Activated naive CD8-positive, alpha-beta T cell treated with anti-CD3 and anti-CD28 coated beads, Interleukin-2, amount 10 ng/mL, durations not matched to agents 7 days and 5 days (primary cell): ENCODE measurements at places on chromosomes 12 and 14.

GRCh38 chr12:130989391-130989790 is 35.7 kb downstream of the ADGRD1 start:
- DNase-seq: no peak

DNA sequence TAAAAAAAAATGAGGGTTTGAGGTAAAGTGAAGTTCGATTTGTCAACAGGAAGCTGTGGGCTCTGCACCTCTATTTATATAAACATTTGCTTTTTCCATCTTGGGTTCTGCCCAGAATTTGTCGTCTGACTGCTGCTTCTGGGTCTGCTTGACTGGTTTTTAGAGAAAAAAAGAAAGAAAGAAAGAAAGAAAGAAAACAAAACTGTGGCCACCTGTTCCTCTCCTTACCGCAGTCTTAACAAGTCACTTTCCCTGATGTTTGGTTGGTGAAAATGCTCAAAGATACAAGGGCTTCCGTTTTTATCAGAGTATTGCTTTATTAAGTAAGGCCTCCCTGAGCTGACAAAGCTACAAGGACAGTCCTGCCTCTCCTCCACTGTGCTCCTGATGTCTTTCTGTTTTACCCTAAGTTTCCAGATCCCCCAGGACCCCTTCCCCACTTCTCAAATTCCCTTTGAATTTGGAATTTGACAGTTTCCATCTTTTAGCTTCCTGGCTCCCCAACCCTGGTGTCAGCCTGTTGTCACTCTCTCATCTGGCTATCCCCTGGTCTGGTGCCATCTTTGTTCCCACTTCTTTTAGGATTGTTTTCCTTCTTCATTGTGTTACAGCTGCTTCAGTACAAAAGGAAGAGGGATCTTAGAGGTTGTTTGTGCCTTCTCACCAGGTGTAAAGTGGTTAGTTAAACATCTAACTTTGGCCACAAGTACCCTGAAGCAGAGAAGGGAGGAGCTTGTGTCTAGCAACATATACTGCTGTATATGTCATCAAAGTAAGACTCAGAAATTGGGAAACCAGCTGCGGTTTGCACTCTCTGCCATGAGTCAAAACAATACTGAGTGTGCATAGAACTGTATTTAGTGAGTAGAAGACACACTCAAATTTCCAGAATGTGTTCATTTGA is 18.0 kb downstream of the MFAP5 start:
- DNase-seq: no peak

DNA sequence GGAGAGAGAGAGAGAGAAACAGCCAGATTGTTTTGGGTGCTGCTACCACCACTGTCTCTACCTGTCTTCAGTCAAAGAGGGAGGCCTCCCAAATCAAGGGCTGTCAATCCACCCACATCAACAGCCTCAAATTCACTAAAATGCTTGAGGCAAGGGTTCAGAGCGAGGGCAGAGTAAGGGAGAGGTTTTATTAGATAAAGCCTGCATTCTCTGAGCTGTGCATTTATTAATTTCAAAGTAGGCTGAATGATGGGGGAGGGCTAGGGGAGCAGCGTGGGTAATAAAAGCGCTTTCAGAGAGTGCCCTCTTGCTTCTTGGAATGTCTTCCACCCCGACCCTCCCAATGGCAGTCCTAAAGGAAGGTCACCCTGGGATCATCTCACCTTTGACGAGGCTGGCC is 636.5 kb upstream of the TBX3 start:
- no peak for DNase-seq

DNA sequence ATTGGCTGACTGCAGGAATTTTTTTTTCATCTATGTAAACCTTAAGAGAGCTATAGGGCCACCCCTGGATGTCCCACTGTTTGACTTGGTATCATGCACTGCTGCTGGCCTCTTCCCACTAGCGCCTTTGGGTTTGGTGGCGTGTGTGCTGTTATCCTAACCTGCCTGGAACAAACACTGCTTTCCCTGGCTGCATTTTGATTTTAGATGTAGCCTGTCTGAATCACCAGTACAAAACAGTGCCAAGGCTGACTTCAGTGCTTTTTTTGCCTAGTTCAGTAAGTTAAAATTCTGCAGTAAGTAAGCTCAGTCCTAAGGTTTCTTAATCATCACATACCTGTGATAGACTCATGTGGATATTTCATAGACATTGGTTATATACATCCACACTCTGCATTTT is 99.2 kb downstream of the EML1 start:
- DNase-seq: no peak

DNA sequence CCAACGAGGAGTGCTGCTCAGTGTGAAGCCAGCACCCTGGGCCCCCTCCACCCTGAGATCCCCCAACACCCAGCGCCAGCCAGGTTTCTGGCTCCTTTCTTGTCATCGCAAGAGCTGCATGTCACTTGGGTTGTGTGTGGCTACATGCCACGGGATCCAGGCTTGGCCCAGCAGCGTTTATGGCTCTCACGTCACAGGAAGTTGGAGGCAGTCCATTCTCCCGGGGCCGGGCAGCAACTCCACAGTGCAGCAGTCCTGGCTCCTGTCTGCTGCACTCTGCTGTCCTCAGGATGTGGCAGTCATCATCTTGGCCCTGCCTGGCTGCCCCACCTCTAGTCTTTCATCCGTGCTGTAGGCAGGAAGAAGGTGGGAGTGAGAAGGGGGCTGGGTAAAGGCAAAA is 78.3 kb downstream of the AACS start:
- no peak for DNase-seq

DNA sequence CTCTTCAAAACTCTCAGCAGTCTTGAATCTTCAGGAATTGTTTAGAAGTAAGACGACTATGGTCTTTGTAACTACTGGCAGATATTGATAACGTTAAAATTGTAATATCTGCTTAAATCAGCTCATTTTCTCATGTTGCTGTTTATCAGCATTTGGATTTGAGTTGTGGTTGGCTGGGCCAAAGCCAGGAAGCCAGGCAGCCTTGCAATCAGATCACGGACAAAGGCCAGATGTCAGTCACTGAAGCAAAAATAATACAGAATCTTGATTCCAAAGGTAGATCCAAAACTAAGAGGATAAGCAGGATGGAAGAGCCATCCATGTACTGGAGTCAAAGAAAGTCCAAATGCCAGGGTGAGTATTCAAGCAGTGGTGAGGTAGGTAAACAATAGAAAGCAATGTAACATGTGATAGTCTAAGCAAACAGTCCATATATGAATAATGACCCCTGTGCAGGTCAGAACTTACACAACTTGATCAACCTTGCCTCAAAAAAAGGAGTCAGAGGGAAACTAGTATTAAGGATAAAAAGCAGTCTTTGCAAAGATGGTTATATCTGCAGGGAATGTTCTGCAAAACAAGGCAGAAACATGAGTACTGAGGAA is 95.8 kb upstream of the RAP1B start:
- DNase-seq: no peak

DNA sequence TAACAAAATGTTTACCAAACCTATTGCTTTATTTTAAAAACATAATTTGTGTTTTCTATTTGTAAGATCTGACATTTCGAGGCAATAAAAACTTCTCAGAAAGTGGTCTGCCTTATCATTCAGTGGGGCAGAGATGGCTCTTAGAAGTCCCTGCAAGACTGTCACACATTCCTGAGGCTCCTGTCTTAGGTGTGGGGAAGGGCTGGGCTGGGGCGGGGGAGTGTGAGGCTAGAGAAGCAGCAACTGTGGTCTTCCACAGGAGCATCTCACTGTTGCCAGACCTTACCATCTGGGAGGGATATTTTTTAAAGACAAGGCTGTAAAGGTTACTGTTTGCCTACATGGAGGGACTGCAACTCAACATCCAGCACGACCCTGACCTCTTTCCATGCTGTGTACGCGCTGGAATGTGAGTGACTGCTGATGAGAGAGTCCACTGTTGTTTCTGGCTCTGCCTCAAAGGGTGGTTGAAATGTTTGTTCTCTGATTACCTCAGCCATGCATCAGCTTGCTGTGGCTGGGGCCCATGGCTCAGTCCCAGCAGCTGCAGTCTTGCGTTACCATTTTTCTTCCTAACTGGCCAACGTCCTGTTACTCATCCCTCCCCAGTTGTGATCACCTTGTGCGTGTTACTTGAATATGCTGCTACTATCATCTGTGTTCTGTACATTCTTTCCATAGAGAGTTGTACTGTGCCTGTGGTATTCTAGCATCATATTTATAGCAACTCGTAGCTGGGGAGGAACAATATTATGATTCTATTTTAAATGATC is 12.4 kb downstream of the ERG28 start:
- DNase-seq: no peak

- DNase-seq: no peak
These were observed 39.1 kb upstream of the HIGD1C start for GRCh38 chr12:50913224-50913623.

- no peak for DNase-seq
These were observed 103.2 kb upstream of the PARP11 start for GRCh38 chr12:3976351-3976938.

DNA sequence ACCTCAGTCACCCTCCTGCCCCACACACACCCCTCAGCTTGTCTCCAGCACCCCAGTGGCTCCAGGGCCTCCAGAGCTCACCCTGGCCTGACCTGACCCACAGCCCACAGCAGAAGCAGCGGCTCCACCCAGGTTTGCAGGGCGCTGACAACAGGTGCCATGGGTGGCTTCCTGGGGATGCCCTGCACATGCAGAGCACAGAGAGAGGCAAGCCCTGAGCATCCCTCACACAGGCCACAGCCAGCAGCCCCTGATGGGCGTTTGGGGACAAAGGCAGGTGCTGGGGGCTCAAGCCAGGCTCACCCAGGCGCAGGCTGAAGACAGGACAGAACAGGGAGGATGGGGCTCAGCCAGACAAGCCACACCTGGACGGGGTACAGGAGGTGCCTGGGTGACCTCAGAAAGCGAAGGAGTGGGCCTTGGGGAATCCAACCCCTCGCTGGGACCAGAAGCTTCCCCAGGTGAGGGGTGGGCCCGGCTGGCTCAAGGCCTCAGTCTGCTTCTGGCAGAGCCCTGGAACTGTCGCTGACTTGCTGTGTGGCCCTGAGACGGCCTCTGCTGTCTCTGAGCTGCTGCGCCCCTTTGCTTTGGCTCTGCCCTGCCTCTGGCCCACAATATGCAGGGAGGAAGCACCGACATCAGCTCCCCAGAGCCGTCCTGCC is 10.6 kb downstream of the ARL6IP4 start:
- DNase-seq: no peak

DNA sequence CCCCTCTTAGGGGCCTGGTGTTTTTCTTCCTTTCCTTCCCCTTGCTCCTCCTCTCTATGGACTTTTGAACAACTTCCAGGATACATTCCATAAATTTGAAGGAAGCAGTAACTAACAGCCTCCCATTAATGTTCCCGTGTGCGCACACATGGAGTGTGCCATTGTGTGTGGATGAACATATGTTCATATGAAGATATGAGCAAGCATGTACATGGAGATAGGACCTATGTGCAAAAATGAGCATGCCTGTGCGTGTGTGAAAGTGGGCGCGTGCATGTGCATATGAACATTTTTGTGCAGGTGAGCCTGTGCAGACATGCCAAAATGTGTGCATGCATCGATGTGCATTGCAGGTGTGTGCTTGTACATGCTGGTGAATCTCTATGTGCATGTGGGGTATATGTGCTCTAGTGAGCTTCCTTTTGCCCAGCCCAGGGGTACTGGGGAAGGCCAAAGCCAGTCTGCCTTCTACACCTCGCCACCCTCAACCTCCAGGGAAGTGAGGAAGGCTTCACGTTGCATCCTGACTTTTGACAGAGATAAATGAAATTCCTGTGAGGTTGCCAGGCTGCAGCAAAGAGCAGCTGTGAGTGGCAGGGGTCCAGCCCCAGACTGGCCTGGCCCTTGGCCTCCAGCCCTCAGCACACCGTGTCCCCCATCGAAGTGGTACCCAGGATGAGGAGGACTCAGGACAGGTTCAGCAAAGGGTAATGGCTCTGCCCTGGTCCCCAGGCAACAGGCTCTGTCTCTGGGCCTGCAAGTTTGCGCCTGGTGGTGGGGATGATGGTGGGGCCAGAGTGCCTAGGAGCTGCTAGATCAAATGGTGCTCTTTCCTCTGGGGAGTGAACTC is 21.1 kb upstream of the PGF start:
- DNase-seq: no peak
